ENCODE measurements at places on chromosomes 11 and 22.

DNA sequence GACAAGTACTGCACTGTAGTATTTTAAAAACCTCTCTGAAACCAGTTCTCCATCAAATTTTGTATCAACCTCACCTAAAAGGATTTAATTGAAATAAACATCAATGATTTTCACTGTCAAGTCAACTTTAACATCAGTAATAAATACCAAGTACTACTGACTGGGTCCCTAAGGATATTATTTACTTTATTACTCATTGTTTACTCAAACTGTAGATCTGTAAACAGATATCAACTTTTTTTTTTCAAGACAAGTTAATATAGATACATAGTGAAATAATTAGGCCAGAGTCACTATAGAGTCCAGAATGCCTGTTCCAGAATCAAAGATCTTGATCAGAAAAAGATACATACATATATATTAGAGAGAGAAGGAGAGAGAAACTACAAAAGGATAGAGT lies 1.6 kb downstream of the RNF141 start:
- no peak for DNase-seq

- DNase-seq = no peak
Observed at GRCh38 chr11:27166130-27166529, 125.5 kb downstream of the BBOX1 start.

- DNase-seq = no peak
Observed at GRCh38 chr11:44577231-44577830, 11.9 kb downstream of the CD82 start.

DNA sequence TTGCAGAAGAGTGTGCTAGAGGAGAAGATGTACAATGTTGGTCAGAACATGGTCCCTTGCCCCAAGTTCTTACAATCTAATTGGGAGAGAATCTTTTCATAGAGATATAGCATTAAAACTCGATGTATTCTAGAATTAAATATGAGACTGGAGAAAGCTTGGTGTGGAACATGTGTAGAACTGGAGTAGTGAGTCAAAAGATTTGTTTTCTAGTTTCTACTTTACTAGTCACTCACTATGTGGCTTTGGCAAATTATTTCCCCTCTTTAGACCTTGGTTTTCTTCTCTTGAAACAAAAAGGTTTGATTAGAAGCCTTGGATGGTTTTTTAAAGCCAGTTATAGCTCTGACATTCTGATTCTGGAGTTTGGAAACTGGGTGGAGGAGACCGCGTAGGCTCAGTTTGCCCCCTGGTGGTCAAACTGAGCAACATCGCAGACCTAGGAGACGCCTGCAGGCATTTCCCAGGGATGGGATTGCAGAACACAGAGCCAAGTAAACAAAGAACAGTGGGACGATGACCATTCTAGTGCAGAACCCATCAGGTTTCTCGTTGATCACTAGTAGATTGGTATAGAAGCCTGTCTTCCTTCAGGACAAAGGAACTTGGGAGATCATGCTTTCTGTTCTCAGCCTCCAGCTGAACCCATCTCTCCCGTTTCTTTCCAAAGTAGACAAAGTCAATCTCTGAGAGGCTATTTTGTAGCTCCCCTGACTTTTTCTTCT lies 8.5 kb upstream of the CHRDL2 start:
- DNase-seq = peak; percentile 33

- DNase-seq = peak; percentile 91
Observed at GRCh38 chr11:46936138-46937110, at the start of gene CSTPP1. Gene CSTPP1, plus strand, starts transcription at chr11:46936761. Its CDS starts 45 bp downstream, at chr11:46936806.

- no peak for DNase-seq
Observed at GRCh38 chr11:106950067-106950491, 68.2 kb downstream of the GUCY1A2 start.

- DNase-seq = no peak
Observed at GRCh38 chr22:46845296-46846149, 83.1 kb downstream of the TBC1D22A start.

DNA sequence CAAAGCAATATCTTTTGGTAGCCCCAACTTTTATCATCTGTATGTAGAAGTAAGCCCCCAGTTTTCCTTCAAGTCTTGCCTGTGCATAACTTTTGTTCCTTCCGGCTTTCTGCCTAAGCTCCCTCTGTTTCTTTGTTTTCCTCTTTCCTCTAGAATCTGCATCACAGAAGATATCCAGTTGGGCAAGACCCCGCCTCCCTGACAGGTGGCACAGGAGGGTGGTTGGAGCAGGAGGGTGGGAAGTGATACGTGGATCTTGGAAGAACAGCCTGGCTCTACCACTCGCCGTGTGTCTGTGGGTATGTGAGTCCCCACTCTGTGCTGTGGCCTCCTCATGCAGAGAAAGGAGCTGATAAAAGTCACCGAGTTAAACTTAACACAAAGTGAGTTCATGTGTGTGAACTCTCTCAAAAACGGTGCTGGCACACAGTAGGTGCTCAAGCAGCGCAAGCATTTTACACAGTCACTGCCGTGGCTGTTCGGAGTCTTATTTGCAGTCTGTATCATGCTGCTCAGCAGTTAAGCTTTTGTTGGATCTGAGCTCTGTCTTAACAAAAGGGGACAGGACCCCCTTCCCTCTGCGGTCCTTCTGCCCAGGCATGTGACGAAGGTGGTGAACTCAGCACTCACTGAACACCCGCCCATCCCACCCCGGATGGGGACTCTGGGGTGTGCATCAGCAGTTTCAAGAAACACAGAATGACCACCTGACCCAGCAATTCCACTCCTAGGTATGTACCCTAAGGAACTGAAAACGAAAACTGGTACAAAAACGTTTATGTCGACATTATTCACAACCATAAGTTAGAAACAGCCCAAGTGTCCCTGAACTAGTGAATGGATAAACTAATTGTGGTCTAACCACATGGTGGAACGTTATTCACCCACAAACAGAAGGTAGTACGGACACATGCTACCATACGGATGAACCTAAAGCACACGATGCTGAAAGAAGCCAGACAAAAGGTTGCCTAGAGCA lies 249.1 kb downstream of the CTTN start:
- no peak for DNase-seq

- no peak for DNase-seq
Observed at GRCh38 chr11:113494021-113494420, 18.8 kb upstream of the DRD2 start.

GRCh38 chr11:12186701-12187100 lies 76.3 kb downstream of the MICAL2 start:
- no peak for DNase-seq

- no peak for DNase-seq
Observed at GRCh38 chr11:23789200-23789853, 707.5 kb upstream of the LUZP2 start.

GRCh38 chr22:25696763-25697162 lies 45.2 kb upstream of the MYO18B start:
- DNase-seq = no peak

- no peak for DNase-seq
Observed at GRCh38 chr11:119676461-119677020, 52.5 kb downstream of the NECTIN1 start.

GRCh38 chr11:20162824-20163782 lies 2.8 kb upstream of the DBX1 start:
- no peak for DNase-seq

- no peak for DNase-seq
Observed at GRCh38 chr11:113447621-113448315, 27.4 kb downstream of the DRD2 start.

DNA sequence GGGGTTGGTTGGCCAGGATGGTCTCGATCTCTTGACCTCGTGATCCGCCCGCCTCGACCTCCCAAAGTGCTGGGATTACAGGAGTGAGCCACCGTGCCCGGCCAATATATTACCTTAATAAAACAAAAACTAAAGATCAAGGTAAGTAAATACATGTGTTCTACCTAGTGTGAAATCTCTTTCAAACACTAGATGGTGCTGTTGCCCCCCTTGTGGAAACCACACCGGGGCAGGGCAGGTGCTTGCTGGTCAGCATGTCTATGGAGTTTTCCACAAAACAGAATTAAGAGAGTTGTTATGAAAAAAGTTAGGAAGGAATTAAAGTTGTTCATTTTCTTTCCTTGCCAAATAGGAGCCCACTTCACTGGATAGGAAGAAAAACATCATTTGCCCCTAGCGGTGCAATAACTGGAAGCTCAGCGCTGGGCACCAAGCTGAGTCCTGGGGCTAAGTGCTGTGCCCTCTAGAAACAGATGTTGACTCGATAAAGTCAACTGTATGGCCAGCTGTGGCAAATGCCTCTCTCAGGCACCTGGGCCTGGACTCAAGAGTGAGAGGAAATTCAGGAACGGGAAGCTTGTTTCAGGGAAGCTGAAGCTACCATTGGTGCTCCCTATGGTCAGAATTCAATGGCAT lies 6.3 kb upstream of the KCNJ5 start:
- DNase-seq = no peak

GRCh38 chr11:59214141-59214893 lies 1.6 kb upstream of the MPEG1 start:
- no peak for DNase-seq

GRCh38 chr22:38652859-38653258 lies 3.3 kb downstream of the FAM227A start:
- no peak for DNase-seq

DNA sequence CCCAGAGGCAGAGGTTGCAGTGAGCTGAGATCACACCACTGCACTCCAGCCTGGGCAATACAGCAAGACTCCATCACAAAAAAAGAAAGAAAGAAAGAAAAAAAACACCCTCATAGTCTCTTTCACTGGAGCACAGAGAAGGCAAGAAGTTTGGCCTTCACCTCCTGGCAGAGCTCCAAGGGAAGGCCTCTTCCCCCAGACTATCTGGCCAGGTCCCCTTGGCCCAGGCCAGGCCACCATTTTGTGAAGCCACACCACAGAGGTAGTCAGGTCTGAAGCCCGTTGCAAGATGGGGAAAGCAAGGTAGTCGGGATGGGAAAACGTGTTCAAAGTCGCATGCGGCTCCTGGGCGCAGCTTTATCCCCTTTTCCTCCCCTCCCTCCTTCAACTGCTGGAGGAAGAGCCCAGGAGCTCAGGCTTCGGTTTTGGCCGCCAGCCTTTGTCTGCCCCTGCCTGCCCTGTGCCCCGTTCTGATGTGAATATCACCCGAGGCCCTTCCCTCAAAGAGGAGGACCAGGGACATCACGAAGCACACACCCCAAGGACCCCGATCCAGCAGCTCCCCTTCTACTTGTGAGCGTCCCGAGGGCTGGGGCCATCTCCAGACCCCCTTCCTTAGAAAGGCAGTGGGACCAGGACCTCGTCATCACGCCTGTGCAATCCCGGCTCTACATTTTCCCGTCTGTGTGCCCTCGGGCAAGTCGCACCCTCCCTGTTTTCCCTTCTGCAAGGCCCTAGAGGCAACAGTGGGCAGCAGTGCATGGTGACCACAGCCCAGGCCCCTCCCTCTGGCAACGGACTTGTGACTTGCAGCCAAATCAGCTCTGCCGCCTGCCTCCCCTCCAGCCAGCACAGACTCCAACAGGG lies 17.7 kb downstream of the CABP7 start:
- peak; percentile 22 for DNase-seq

DNA sequence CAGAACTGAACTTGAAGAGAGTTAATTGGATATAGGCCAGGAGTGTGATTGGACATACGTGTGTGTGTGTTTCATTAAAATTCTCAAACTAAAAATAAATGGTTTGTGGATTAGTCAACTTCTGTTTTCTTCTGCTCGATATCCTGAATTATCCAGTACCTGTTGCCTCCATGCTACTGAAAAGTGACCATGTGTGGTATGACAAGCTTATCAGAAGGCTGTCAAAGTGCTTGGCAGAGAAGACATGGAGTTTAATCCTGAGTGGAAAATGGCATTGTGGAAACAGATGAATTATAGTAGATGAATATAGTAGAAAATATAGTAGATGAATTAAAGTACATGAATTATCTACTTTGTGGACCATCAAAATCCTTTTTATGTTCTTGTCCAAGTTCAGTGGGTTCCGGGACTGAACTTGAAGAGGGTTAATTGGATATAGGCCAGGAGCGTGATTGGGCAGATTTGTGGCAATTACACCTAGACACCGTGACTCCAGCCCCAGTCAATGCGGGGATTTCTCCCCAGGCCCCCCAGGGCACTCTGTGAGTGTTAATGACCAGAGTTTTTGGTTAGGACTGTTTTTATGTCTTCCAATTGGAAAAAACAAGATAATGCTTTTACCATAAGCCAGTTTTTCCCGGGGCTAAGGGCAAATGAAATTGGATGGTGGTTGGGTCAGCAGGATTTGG lies 30.1 kb downstream of the GRAMD1B start:
- DNase-seq = no peak

DNA sequence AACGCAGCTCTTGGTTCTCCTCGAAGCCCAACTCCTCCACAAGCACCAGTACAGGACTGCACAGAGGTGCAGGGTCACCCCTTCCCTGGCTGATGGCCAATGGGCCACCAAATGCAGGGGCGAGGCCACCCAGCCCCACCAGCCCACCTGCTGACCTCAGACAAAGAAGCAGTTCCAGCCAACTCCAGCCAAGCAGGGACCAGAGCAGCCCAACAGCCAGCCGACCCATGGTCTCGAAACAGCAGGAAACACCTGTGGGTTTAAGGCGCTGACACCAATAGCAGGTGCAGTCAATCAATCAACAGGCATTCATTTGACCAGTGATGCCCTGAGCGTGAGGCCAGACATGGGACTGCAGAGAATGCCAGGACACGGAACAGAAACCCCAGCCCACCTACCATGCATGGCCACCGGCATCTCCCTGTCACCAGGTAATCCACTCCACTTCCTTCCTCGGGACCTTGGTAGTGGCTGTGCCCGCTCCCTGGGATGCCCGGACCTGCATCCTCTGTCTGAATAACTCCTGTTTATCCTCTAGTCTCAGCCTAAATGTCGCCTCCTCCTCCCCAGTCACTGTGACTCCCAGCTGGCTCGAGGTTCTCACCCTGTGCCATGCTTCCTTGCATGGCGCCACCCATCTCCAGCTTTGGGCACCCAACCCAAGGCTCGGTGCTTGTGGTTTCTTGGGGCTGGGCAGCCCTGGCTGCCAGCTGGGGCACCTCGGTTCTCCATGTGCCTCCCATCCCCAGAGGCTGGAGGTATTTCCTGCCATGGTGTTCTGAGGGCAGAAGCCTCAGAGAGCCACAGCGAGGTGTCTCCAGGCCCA lies 1475.4 kb downstream of the BRD1 start:
- no peak for DNase-seq

DNA sequence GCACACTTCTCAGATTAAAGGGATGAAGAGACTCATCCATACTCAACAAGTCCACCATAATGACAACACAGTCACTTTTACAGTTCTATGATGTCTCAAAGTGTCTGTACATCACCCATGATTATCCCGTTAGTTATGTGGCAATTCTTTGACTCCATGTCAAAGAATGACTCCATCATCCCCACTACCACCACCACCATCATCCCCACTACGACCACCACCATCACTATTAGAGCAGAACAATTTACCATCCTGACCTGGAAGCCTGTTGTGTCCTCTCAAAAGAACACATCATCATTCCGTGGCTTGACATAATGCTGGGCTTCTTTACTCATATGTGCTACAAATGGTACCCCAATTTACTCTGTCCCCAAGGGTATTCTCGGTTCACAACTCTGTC lies 13.7 kb downstream of the PRR5L start:
- DNase-seq = no peak

Measured in left ventricle myocardium inferior (tissue), 1 donor.